LNCaP clone FGC (cell line): ENCODE measurements at places on chromosomes 5 and 9.

DNA sequence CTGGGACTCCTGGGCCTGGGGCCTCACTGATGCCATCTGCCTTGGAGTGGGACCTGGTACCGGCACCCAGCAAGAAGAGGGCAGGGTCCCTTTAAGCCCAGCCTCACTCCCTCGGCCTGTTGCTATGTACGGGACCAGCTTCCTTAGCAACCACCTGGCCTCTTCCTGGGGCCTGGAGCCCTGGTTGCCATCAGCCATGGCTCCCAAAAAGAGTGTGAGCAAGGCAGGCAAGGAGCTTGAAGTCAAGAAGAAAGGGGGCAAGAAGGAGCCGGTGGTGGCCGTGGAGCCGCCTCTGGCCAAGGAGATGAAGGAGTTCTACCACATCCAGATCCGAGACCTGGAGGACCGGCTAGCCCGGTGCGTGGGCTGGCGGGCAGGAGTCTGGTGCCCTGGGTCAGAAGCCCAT lies at the start of gene CFAP157:
TSS of gene CFAP157 (plus strand) at position 153 of the 406 bp plus-strand sequence. CDS start at position 197, 44 bp downstream.
- no peak for DNase-seq

DNA sequence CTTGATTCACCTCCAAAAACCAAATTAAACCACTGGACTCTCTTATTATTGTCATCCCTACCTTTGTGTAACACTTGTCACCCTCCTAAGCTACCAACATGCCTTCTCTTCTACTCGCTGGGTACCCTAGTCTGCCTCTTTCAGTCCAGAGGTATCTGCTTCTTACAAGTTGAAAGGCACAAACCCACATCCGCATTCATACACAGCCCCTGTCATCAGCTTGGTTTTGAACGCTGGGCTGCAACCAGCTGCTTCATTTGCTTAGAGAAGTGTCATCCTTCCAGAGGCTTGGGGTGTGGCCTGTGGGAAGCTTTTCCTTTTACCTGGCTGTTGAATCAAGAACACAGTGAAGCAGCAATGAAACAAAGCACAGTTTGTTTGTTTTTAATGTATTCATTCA lies 138.8 kb upstream of the WWC1 start:
- DNase-seq = no peak

- DNase-seq = no peak
These were observed 56.7 kb upstream of the CXCL14 start for GRCh38 chr5:135635451-135635850.

GRCh38 chr9:127589955-127590370 lies 22.1 kb upstream of the STXBP1 start:
- peak; percentile 56 for DNase-seq

DNA sequence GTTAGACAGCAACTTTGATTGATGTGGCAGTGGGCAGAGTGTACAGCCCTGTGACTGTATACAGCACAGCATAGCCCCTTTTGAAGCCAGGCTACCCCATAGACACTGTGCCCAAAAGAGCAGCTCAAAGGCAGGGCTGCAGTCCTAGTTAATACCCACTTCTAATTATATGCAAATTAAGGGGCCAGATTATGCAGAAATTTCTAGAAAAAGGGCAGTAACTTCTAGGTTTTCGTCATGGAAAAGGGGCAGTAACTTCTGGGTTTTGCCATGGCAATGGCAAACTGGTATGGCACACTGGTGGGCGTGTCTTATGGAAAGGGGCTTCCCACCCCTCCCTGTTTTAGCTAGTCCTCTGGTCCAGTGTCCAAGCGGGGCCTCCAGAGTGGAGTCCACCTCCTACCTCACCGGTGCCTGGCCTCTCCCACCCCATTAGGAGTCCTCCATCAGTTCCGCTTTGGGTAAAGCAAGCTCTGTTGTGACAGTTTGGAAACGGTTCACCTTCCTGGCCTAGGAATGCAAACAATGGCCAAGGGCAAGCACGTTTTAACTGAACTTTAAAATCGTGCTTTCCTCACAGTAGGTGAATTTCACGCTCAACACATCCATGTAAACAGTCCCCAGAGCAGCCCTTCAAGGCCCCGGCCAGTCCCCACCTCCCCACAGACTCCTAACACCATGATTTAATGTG lies 5.6 kb downstream of the ADAMTS13 start:
- no peak for DNase-seq

- DNase-seq = no peak
These were observed 135.0 kb downstream of the OXCT1 start for GRCh38 chr5:41735213-41735612.

- no peak for DNase-seq
These were observed 243.9 kb upstream of the KLF4 start for GRCh38 chr9:107733523-107733894.

DNA sequence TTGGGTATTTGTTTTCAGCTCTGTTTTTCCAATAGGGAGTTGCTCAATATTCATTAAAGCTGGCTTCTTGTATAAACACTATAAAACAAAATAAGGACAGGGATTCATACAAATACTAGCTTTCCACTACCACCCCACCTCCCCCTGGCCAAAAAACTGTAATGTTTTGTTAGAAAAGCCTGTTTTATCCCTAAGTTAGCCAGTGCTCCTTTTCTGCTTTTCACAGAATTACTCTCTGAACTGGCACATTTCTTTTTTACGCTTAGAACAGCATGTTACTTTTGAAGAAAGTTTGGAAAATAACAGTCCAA lies 147.4 kb upstream of the DMRT1 start:
- no peak for DNase-seq

DNA sequence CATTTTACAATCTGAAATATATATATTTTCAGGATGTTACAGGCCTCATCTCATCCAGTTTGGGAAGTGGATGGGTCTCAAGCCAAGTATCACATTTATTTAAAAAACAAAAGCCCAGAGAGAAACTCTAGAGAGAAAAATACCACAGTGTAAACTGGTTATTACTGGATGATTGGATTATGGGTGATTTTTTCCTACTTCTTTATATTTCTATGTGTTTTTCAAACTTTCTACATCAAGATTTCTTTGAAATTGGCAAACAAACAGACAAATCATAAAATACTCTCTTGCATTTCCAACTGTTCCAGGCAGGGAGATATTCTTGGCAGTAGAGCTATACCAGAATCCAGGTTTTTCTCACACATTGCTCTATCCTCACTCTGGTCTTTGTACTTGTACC lies 116.0 kb upstream of the SMIM23 start:
- DNase-seq = no peak

- DNase-seq = no peak
These were observed 1.2 kb downstream of the JAK2 start for GRCh38 chr9:4986296-4986695.
